H1 (cell line): ENCODE measurements at places on chromosomes 13 and 19. TPM values are rescaled to one million over a fixed set of nuclear protein-coding genes. Genes with fewer than 3 reads are reported as not detected.

DNA sequence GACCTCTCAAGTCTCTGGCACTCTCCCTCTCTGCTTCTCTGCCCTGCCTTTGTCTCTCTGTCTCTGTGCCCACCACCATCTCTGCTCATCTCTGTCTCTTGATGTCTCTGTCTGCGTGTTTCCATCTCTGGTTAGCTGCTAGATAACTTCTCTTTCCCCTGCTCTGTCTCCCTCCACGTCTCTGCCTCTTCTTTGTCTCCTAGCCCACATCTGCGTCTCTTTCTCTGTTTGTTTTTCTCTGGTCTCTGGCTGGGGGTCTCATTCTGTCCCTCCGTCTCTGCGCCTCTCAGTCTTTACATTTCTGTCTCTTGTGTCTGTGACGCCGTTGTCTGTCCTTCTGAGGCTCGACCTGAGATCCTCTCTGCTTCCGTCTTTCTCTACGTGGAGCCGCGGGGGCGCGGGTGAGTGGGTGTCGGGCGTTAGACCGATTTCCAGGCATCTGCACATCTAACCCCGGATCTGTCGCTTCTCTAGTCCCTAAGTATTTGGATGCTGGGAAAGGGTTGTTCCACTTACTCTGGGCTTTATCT is 386 bp downstream of the GIPR start:
- DNase-seq = no peak
- H3K36me3 ChIP-seq = no peaks in the 10 kb centered on the region
- peaks cover 10% of the 10 kb centered on the region for H3K4me1 ChIP-seq
- peak overlapping the region; percentile 48 for H3K4me3 ChIP-seq
- no peak overlapping the region for H3K27ac ChIP-seq

DNA sequence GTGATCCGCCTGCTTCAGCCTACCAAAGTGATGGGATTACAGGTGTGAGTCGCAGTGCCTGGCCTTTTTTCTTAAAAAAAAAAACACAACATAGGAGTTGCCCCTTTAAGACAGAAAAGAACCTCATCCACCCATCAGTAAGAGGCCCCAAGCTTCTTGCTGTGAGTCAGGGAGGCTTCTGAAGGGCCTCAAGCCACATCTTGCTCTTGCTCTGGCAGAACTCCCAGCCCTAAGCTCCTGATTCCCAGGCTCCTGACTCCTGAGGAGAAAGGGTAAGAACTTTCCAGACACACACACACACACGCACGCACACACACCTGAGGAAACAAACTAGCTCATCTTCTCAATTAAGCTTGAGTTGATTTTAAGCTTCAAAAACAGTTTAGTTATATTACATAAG is 6.9 kb downstream of the ETFB start:
- peaks cover 5% of the 10 kb centered on the region for H3K4me1 ChIP-seq
- DNase-seq = no peak
- H3K27ac ChIP-seq = no peak overlapping the region
- no peaks in the 10 kb centered on the region for H3K36me3 ChIP-seq

GRCh38 chr13:28864544-28864943 is 44.4 kb downstream of the MTUS2 start:
- DNase-seq = no peak
- H3K36me3 ChIP-seq = no peaks in the 10 kb centered on the region
- no peaks in the 10 kb centered on the region for H3K4me1 ChIP-seq
- H3K27ac ChIP-seq = no peak overlapping the region
- no peaks in the 10 kb centered on the region for H3K27me3 ChIP-seq

- peaks cover 3% of the 10 kb centered on the region; the same call in 1 of the 2 replicates for H3K4me1 ChIP-seq
- H3K27me3 ChIP-seq = no peaks in the 10 kb centered on the region
- no peak overlapping the region for H3K27ac ChIP-seq
Measured at GRCh38 chr13:113785051-113786010, 26.3 kb downstream of the TMEM255B start.

GRCh38 chr13:96229356-96229755 is 139.4 kb downstream of the HS6ST3 start:
- no peak overlapping the region for H3K27ac ChIP-seq
- H3K36me3 ChIP-seq = no peaks in the 10 kb centered on the region
- H3K4me1 ChIP-seq = no peaks in the 10 kb centered on the region
- peak; percentile 17 for DNase-seq

DNA sequence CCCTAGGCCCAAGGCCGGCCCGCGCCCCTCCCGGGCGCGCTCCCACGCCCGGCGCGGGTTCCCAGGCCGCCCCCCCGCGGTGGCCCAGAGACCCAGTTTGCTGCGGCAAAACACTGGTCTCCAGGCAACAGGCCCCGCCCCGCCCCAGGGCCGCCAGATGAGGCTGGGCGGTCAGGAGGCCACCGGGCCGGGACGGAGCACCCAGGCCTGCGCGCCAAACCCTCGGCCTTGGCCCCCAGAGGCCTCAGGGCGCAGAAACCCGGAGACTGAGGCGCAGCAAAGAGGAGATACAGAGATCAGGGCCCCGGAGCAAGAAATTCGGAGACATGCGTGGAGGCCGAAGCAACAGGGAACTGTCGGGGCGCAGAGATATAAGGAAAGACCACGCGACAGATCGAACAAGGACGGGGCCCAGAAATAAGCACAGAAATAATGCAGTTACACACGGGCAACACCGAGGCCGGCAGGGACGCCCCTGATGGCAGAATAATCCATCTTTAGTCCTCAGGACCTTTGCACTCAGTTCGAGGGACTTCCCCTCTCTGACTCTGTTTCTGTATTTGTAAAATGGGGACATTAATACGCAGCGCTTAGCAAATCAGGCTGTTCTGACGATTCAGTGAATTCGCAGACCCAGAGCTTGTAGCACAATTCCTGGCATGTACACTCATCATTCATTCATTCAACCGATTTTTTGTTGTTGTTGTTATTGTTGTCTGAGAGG is 20.8 kb upstream of the ERCC1 start:
- peaks cover 6% of the 10 kb centered on the region for H3K4me1 ChIP-seq
- peak overlapping the region; percentile 32; the same call in 1 of the 2 replicates for H3K27ac ChIP-seq
- no peak for DNase-seq
- H3K27me3 ChIP-seq = no peaks in the 10 kb centered on the region

DNA sequence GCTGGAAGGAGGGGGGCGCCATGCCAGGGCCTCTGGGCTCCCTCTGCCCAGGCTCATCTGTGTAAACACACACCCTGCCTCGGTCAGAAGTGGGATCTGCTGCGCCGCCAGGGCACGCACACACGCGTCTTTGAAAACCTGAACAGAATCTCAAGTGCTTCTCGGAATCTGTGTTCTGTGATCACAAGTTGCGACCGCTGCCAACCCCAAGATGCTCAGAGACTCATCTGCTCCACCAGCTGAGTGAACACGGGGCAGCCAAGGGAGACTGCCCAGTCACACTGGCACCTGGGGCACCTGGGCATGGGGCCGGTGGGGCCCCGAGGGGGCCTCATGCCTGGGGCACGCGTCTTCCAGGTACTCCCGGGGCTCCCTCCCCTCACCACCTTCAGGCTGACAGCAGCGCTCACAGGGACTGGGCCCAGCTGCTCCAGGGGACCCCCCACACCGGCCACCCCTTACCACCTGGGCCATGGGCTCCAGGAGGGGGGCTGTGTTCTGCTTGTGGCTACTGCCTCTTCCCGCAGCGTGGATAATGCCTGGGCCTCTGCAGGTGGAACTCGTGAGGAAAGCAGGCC is 59.0 kb downstream of the KLF2 start:
- no peak overlapping the region for H3K27ac ChIP-seq
- DNase-seq = no peak
- no peak overlapping the region for H3K4me3 ChIP-seq
- H3K36me3 ChIP-seq = peaks cover 3% of the 10 kb centered on the region; the same call in 1 of the 2 replicates

GRCh38 chr19:56507446-56508289 is at the start of gene ZNF471:
Gene ZNF471, plus strand, starts transcription at chr19:56507855. Its CDS starts 3,717 bp downstream, at chr19:56511572.
- H3K27me3 ChIP-seq = peaks cover 4% of the 10 kb centered on the region; the same call in 1 of the 2 replicates
- peaks cover 2% of the 10 kb centered on the region for H3K4me1 ChIP-seq
- DNase-seq = peak; percentile 93
- H3K36me3 ChIP-seq = no peaks in the 10 kb centered on the region
- peak within 1 kb of the TSS; percentile 78 for H3K27ac ChIP-seq

DNA sequence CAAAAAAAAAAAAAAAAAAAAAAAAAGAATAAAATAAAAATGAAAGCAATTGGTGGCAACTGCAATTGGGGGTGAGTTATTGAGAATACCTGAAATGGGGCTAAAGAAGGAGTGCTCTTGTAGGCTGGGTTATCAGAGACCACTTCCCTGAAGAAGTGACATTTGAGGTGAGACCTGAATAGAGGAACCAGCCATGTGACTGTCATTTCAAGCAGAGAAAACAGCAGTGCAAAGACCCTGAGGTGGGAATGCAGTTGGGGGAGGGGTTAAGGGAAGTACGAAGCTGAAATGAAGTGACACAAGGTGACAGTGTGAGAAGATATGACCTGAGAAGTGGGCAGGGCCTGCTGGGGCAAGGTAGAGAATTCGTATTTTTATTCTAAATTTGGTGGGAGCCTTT is 4.3 kb upstream of the PALM3 start:
- no peaks in the 10 kb centered on the region for H3K36me3 ChIP-seq
- H3K4me1 ChIP-seq = 0 out of 2 replicates have a peak, but pooled peaks cover 3% of the 10 kb centered on the region
- no peak overlapping the region for H3K27ac ChIP-seq
- no peak for DNase-seq

DNA sequence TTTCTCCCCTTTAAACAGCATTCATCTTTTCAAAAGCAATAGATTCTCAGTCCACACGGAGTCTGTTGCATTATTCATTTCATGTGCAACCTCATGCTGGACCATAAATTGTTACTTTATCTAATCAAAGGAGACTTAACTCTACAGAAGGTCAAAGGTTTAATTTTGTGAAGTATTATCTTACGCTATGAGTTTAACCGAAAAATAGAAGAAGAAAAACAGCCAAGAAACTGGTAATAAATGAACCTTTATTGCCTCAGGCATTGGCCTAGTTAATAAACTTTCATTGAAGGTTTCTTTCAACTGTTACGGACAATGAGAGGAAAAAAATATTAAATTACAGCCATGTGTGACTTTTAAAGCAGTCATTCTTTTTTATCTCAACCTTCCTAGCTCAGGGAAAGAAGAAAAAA is 223.6 kb downstream of the DACH1 start:
- H3K4me3 ChIP-seq = no peak overlapping the region
- H3K27me3 ChIP-seq = no peaks in the 10 kb centered on the region
- peaks cover 5% of the 10 kb centered on the region for H3K4me1 ChIP-seq
- no peaks in the 10 kb centered on the region for H3K36me3 ChIP-seq
- no peak overlapping the region for H3K27ac ChIP-seq

Gene CACNA1A
- total RNA-seq = 25.3 and 25.7 TPM in 2 replicates

Gene CYP4F3
- total RNA-seq = not detected in 2 replicates

Gene C19orf73
- total RNA-seq = 1.2 and 2.5 TPM in 2 replicates
